Spinal cord (tissue), 10 donors: ENCODE measurements at places on chromosomes 11 and 22.

- no peak for DNase-seq
Measured at GRCh38 chr22:41619979-41620588, 759 bp downstream of the DESI1 start.

DNA sequence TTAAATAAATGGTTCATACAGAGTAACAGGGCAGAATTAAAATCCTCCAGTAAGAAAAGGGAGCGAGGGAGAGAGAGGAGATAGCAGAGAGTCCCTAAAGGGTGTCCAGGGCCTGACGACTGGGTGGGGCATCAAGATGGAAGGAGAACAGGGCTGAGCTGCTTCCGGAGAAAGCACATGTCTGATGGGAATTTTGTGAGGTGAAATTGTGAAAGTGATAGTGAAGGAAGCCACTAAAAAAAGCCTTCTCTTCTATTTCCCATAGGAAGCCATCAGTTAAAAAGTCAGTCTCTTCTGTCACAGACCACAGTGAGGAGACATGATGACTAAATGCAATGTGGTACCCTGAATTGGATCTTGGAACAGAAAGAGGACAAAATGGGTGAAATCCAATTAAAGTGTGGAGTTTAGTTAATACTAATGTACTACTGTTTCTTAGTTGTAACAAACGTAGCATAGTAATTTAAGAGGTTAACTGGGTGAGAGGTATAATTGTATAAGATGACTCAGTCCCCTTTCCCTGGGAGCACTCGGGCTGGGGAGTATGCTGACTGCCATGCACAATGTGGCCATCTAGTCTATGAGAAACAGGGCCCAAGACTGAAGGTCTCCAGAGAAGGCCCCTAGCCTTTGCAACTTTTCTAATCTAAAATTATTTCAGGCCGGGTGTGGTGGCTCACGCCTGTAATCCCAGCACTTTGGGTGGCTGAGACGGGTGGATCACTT is 29.5 kb upstream of the FCHSD2 start:
- no peak for DNase-seq

DNA sequence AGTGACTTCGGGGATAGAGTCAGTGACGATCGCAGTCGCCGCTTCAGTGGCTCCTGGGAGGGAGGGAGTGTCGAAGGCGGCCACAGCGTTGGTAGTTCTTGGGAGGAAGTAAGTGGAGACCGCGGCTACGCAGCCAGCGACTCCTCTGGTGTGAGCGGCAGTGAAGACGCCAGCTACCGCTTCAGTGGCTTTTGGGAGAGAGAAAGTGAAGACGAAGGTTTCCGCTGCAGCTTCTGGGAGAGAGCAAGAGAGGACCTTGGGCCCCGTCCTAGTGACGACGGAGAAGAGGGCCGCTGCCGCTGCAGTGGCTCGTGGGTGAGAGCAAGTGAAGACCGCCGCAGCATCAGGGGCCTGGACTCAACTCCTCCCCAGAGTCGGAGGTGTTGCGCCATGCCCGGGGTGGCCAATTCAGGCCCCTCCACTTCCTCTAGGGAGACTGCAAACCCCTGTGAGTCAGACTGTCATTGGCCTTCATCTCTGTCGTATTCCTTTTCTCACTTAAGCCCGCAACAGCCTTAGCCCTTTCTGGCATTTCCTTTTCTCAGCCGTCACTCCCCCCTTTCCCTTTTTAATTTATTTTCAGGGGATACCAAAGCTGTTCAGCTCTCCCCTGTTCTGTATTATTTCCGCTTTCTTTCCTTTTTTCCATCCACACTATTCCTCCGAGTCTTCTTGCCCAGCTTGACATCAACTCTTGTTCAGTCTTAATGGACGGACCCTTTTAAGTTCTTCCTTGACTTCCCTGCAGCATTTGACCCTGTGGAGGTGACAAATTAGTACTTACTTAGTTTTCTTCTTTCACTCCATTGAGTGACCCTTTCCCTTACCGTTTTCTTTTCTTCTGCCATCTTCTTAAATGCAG is 1.0 kb downstream of the ANKRD42 start:
- DNase-seq, result no peak

DNA sequence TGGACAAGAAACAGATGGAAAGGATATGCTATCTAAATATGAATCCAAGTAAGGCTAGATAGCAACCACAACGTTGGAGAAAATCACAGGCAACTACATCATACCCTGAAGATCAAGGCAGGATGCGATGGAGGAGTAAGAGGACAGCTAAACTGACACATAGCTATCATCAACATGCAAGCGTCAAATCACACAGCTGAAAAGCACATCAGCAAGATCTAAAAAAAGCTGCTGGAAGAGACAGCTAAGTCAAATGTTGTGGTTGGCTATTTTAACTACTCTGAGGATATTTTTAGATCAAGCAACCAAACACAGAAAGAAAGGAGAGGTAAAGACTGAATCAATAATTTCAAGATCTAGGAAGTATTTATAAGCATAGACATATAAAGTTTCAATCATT is 466.9 kb downstream of the BRD1 start:
- DNase-seq, result no peak

GRCh38 chr11:125514336-125515101 is 18.5 kb upstream of the FEZ1 start:
- DNase-seq, result no peak

- no peak for DNase-seq
Measured at GRCh38 chr11:6844356-6844755, 1.1 kb upstream of the OR10A5 start.

- DNase-seq, result peak; percentile 26
Measured at GRCh38 chr11:45489281-45489905, 176.0 kb downstream of the CHST1 start.

DNA sequence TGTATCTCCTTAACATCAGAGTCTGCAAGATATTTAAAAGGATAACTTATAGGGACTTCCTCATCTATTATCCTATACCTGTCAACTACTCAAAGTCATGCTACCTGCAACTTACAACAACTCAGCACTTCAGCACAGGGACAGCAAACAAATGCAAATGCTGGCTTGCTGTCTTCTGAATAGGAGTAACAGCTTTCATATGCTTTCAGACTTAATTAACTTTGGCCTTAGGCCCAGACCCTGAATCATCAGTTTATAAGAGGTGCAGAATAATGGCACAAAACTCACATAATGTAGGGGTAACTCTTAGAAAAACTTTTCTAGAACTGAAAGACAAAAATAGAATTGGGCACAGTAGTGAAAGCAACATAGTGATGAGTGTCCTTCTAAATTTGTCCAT is 953.4 kb downstream of the DLG2 start:
- peak; percentile 84 for DNase-seq

DNA sequence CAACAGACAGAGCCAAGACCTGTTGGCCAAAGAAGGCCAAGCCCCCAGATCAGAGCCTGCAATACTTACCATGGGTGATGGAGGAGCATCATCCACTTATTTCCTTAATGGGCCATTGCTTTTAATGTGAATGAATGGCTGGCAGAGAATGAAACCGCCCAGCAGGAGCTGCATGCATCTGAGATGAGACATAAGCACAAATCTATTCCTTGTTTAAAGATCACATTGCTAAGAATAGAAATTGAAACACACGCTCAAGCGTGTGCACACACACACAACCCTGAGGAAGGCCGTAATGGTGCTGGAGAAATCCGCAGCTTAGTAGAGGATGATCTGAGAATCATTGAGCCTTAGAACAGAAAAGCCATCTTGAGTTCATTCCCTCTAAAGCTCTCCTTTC is 5.3 kb upstream of the RRAS2 start:
- DNase-seq, result no peak

- no peak for DNase-seq
Measured at GRCh38 chr22:19554834-19555404, 30.7 kb upstream of the CLDN5 start.

DNA sequence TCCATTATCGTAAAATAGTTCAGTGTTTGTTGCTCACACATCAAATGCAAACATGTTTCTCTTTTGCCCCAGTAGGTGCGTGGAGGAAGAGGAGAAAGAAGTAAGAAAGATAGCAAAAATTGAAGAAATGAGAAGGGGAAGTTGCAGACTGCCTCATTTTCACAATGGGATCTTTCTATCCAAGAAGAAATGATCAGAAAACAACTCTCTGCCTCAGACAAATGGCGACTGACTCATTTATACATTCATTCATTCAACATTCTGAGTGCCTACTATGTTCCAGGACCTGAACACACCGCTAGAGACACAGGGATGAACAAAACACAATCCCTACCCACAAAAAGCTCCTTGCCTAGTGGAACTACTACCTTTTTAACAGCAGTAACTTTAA is 367 bp downstream of the HPS5 start:
- no peak for DNase-seq

GRCh38 chr11:111591187-111591960 is 10.9 kb upstream of the SIK2 start:
- DNase-seq, result no peak

DNA sequence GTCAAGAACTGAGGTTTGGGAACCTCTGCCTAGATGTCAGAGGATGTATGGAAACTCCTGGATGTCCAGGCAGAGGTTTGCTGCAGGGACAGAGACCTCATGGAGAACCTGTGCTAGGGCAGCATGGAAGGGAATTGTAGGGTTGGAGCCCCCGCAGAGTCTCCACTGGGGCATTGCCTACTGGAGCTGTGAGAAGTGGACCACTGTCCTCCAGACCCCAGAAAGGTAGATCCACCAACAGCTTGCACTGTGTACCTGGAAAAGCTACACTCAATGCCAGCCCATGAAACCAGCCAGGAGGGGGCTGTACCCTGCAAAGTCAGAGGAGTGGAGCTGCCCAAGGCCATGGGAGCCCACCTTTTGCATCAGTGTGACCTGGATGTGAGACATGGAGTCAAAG is 29.5 kb downstream of the CHST1 start:
- DNase-seq, result no peak

DNA sequence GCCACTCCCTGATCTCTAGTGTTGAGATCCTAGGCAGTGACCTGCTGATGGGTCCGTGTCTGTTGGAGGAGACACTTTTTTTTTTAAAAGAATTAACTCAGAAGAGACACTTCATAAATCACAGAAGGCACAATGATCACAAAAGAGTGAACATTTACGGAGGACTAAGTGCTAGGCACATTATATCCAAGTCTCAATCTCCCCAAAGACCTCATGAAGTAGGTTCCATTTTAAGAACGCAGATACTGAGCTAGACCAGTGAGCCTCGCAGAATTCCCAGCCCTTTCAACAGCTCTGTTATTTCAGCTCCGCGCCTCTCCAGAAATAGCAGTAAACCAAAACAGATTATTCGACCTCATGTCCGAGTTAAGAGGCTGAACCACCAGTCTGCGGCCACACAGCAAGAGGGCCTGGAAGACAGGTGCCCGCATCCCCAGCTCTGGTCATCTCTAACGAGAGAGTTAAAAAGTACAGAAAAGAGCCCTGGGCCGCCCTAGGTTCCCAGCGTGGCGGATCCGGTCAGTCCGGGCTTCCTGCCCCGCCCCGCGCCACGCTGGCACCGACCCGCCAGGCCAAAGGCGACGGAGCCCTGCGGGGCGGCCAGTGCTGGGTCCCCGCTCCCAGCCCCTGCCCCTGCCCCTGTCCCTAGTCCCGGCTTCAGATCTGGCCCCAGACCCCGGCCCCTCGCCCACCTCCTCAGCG is 612 bp downstream of the XBP1 start:
- DNase-seq, result peak; percentile 28

DNA sequence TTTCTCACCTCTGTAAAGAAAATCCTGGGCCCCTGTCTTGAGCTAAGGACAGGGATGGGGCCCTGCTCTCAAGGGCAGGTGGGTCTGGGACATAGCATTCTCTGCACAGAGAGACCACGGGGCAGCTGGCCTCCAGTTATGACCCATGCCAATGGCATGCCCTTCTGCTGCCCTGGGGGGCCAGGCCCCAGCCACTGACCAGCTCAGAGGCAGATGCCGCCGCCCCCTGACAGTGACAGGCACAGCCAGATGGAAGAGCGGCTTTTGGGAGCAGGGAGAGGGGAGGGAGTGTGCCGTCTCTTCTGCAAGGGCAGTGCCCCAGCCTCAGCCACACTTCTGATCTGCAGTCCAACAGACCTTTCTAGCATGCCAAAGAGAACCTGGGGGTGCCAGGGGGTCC is 114.8 kb upstream of the NAV2 start:
- no peak for DNase-seq

DNA sequence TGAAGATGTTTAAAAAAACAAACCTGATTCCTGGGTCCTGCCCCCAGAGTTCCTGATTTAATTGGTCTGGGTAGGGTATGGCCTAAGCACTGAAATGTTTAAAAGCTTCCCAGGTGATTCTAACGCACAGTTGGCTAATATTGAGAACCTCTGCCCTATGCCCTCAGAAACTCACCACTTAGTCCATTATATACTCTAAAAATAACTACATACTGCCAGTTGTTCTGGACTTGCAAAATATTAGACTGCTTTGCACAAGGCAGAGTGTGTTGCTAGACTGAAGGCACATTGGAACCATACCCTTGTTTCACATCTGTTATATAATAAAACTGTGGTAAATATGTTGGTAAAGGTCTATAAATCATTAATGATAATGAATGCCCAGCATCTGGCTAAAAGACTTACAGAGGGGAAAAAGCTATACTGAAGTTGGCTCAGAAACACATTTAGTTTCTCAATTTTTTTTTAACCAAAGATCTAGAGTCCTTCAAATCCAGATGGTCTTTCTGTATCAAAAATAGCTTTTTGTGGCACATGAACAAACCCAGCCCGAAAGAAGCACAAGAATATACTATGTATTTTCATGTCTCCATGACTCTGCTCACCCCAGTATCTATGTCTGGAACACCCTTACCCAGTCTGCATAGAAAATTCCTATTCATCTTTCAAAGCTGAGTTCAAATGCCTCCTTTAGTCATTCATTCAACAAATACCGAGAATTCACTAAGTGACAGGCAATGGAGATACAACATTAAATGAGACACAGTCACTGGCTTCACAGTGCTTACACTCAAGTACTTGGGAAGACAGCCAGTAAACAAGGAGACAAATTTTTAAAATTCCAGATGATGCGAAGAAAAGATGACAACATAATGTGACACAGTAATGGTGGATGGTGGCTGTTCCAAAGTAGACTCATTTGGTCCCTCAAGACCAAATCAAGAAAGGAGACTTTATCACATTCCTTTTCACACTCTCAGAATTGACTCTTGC is 44.1 kb downstream of the RBFOX2 start:
- no peak for DNase-seq

DNA sequence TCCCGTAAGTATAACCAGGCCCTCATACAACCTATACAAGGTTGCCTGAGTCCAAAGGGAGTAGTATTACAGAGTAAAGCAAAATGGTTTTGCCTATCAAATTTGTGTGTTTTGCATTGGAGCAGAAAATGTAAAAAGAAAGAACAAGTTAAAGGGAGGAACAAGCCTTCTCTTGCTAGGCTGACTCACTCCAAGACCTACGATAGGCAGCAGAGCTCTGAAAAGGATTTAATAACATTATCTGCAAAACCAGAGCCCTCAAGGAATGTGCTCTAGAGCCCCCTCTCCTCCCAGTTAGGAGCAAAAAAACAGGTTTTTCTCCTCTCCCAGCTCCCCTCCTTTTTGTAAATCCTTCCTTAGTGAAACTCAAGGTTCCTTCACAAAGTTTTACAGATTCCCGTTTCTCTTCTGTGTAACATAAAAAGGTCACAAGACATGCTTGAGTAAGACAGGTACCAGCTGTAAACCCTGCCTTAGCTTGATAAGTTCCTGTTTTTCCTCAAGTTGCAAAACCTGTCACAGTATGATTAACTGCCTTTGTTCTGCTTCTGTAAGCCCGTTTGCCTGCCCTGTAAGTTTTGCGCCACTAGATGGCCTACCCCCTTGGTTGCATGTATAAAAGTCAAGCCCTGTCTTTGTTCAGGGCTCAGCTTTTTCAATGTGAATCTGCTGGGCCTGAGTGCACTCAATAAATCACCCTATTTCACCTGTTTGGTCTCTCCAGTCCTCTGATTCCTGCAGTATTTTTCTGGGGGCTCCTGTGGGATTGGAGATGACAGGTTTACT is 498.2 kb downstream of the KCNA4 start:
- DNase-seq, result no peak

GRCh38 chr22:19766240-19766510 is 5.6 kb downstream of the TBX1 start:
- no peak for DNase-seq
